NCI-H2171 treated with DMSO at 0.1 percent for 48 hours (cell line): ENCODE measurements at places on chromosomes 4 and X.

DNA sequence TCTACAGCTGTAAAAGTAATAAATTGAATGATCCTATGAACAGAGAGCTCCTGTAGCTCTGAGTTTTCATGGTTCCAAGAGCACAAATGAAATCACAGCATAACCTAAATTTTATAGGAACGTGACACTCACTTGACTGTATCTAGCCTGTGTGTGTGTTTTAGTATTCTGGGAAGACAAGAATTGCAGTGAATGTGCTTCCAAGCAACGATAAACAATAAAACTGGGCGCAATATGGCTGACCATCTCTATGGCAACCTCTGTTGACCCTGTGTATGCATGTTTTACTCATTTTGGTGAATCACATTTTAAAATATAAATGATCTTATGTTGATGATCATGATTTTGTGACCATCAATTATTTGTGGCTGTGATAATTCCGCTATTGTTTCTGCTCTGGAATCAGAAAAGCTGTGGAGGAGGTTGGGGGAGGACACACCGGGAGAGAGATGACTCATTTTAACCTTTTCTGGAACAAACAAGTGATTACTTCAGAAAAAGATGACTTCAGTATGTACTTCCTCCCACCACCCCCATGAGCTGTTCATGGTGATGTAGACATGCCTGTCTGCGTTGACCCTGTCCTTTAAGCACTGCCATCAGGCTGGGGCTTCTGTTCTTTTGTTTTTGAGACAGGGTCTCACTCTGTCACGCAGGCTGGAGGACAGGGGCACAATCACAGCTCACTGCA is 31.8 kb downstream of the USP11 start:
- no peak for DNase-seq

GRCh38 chrX:151830911-151831310 is 81.8 kb upstream of the MAGEA4 start:
- DNase-seq: no peak

DNA sequence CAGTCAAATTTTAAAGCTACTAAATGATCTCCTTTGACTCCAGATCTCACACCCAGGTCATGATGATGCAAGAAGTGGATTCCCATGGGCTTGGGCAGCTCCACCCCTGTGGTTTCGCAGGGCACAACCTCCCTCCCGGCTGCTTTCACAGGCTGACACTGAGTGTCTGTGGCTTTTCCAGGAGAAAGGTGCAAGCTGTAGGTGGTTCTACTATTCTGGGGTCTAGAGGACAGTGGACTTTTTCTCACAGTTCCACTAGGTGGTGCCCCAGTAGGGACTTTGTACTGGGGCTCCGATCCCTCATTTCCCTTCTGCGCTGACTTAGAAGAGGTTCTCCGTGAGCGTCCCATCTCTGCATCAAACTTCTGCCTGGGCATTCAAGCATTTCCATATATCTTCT is 845.2 kb downstream of the PCDH18 start:
- no peak for DNase-seq

DNA sequence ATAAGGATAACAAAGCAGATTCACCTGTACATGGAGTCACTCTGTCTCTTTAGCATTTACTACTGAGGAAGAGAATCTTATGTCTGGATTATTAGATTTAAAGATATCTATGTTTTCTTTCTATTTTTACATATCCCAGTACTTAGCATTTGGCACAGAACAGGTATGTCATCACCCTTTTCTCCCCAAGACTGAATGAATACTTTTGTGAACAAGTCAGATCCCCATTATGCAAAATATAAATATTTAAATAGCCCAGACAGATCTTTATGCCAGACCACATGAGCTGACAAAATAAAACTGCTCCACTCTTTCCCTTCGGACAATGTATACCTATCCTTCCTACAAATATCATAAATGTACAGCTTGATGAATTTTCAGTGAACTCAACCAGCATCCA is 94.5 kb downstream of the CASK start:
- no peak for DNase-seq

DNA sequence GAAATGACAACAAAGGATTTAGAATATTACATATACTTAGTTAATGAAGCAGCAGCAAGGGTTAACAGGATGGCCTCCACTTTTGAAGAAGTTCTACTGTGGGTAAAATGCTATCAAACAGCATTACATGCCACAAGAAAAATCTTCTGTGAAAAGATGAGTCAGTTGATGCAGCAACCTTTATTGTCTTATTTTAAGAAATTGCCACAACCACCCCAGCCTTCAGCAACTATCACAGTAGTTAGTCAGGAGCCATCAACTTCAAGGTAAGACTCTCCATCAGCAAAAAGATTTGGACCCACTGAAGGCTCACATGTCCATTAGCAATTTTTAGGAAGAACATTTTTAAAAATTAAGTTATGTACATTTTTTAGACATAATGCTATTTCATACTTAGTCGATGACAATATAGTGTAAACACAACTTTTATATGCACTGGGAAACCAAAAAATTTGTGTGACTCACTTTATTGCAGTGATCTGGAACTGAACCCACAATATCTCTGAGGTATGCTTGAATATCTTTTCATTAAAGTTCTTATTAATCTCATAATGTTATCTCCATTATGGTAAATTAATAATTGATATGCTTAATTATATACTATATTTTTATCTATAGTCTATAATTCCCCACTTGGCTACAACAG is 81.2 kb downstream of the SPCS3 start:
- no peak for DNase-seq

GRCh38 chr4:87129681-87130080 is 90.7 kb downstream of the KLHL8 start:
- no peak for DNase-seq

DNA sequence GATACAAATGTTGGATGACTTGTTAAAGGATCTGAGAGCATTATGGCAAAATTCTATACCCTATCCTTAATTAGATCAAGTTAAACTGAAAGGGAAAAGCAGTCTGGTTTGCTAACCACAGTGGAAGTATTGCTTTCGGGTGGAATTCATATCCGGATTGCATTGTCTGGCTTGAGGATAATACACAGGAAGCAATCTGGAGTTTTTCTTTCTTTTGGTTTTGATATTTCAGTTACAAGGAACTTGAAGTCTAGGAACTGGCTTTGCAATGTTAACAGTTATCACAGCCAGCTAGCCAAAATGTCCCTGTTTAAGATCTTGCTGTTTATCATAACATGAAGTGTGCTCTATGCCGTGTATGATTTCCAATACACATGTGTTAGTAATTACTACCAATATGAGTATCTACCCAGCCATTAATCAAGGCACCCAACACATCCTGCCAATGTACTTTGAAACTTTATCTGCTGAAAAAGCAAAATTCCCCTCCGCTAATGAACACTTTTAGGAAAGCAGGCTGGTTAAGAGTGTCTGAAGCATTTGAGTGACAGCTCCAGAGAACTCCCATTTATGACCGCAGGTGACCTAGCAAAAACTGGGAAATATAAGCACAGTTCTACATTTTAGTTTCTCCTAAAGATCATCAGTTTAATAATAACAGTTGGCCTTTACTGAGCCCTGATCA is 146.4 kb downstream of the PALLD start:
- DNase-seq: no peak

DNA sequence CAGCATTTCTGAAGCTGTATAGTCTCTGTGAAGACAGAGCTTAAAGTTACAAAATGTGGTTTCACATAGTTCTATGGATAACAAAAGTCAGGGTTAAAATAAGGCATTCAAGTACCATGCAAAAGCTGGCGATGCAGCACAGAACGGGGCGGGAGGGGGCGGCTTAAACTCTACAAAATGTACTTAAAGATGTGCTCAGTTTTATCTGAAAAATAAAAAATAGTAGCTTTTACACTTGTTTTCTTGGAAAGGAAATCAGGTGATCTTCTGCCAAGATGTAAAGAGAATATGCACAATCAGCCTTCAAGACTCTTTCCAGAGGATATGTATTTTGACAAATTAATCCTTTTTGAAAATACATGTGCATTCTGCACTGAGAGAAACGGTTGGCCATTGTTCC is 301.7 kb upstream of the EMCN start:
- no peak for DNase-seq

GRCh38 chr4:139735381-139736273 is 70.0 kb downstream of the MGST2 start:
- peak; percentile 39 for DNase-seq
